Activated CD4-positive, CD25-positive, alpha-beta regulatory T cell treated with anti-CD3 and anti-CD28 coated beads, Interleukin-2, amount 50 U/mL, for 16 hours (primary cell): ENCODE measurements at places on chromosomes 11 and 22.
A peak's percentile ranks its signal among the peaks of the same experiment; 100 is the strongest.

- DNase-seq, result no peak
Observed at GRCh38 chr22:24428751-24429410, 1.5 kb downstream of the ADORA2A start.

- no peak for DNase-seq
Observed at GRCh38 chr11:86484795-86485166, 110.1 kb downstream of the CCDC81 start.

GRCh38 chr11:18209058-18209457 is 27.5 kb downstream of the SAA4 start:
- no peak for DNase-seq

- DNase-seq, result no peak
Observed at GRCh38 chr11:132846075-132846474, 686.2 kb downstream of the OPCML start.

DNA sequence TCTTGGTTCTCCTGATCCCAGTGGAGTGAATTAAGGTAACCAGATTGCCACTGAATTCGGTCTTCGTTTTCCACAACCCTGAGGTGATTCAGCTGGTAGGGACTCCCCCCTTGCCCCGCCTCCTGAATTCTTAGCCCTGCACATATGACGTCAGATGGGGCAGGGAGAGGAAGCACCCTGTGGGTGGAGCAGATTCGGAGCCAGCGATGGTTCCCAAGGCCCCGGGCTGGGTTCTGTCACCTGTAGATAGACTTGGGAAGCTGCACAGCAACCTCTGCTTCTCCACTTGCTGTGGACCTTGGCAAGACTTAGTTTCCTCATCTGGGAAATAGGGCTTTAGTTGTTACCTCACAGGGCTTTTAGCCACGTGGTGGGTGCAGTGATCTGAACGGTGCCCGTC is 67.8 kb downstream of the CTTN start:
- no peak for DNase-seq

DNA sequence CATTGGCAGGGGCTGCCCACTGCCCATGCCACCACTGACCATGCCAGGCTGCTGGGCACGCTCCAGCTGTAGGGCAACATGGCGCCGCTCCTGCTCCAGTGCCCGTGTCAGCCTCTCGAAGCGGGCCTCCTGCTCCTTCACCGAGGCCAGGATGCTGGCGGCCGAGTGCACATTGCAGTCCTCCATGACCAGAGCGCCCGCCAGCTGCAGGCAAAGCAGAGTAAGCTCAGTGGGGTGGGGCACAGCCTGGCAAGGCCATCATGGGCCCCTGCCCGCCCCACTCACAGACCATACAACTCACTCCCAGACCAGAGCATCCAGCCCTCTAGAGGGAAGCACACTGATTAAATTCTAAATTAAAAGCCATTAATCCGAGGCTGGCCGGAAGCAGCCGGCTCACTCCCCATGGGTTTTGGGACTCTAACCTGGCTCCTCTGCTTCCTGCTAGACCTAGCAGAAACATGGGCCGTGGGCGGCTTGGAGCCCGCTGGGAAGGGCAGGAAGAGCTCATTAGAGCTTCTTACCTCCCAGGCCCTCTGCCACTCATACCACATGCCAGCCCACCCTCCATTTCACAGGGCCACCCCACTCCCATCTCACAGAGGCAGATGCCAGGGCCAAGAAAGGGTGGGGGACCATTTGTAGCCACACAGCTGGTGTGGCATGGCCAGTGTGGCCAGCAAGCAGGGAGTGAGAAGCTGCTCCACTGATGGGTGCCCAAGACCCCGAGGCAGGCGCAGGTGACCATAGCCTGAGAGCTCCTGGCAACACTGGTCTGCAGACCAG is 25.8 kb downstream of the ARVCF start:
- DNase-seq, result no peak

DNA sequence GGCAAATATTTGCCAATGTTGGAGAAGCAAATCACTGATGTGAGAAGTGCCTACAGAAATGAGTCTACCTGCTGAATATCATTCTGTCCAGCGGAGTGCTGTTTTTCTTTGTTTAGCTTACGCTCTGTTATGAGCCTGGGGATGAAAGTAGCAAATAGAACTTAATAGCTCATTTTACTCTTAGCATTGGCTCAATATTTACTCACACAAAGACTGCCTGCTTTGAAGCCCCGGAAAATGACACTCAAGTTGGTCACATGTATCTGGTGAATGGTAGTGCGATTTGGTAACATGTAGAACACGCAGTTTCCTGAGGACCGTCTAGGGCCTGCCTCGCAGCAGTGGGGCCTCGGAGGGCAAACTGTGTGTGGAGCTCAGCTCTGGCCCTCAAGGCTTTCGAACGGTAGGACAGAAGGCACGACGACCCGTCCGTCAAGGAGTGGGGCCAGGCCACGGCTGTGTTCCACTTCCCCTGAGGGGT is 38.9 kb downstream of the TBC1D22A start:
- no peak for DNase-seq

DNA sequence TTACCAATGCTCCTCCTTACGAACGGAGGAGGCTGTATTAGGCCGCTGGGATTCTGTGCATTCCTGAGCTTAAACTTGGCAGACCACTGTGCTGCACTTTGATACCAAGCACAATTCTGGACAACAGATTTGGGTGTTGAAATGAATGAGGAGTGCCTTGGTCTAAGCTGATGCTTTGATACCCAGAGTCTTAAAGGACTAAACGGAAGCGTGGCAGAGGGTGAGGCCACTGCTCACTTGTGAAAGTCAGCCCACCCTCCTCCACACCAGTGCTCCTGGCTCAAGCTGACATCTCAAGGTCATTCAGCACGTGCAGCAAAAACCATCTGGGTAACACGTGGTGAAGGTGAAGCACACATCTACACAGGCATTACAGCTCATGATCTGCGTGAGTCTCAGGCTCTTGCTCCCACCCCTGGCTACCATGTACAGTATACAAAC is 85.9 kb downstream of the MICAL3 start:
- DNase-seq, result no peak

DNA sequence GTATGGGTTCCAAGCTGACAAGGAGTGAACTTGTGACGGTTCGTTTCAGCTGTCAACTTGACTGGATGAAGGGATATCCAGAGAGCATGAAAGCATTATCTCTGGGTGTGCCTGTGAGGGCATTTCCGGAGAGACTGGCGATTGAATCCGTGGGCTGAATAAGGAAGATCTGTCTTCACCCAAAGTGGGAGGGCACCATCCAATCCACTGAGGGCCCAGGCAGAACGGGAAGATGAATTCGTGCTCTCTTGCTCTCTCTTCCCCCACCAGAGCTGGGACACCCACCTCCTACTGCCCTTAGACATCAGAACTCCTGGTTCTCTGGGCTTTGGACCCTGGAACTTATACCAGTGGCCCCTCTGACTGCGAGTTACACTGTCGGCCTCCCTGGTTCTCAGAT is 15.5 kb upstream of the CD81 start:
- no peak for DNase-seq

DNA sequence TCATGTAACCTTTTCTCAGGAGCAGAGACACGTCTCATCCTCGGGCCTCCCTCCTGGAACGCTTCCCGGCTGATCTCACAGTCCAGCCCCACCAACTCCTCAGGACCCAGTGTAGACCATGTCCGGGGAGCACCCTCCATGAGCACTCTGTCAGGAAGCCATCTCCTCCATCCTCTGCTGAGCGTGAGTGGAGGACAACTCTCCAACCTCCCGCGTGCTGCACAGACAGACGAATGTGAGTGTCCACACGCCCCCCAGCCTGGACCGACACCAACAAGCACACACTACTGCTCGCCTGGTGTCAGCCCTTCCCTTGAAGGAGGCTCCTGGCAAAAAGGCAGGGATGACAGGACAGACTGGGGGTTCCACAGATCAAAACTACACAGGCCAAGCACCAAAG is 86.6 kb downstream of the SHANK2 start:
- no peak for DNase-seq

GRCh38 chr11:14342906-14343305 is 16.1 kb downstream of the RRAS2 start:
- DNase-seq, result no peak

- no peak for DNase-seq
Observed at GRCh38 chr11:117186431-117186761, 7.9 kb downstream of the SIDT2 start.

DNA sequence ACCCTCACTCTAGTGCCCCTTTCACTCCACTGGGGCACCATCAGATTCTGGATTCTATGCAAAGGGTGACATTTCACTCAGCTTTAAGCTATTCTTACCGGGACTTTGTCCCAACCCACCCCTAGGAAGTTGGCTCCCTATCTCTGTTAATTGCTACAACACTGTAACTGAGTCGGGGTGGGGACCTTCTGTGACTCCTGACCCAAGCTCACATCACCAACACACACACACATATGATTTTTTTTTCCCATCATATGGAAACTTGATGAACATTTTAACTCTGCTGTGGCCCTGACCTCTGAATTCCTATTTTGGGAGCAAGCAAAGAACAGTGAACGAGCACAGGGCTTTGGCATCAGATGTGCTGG is 16.6 kb downstream of the USH1C start:
- DNase-seq, result no peak

GRCh38 chr11:17786824-17787525 is 52.4 kb downstream of the KCNC1 start:
- no peak for DNase-seq

GRCh38 chr11:6862961-6863360 is at the start of gene OR10A2:
Gene OR10A2, plus strand, starts transcription at chr11:6863057. Its CDS starts 6,698 bp downstream, at chr11:6869755.
- no peak for DNase-seq

DNA sequence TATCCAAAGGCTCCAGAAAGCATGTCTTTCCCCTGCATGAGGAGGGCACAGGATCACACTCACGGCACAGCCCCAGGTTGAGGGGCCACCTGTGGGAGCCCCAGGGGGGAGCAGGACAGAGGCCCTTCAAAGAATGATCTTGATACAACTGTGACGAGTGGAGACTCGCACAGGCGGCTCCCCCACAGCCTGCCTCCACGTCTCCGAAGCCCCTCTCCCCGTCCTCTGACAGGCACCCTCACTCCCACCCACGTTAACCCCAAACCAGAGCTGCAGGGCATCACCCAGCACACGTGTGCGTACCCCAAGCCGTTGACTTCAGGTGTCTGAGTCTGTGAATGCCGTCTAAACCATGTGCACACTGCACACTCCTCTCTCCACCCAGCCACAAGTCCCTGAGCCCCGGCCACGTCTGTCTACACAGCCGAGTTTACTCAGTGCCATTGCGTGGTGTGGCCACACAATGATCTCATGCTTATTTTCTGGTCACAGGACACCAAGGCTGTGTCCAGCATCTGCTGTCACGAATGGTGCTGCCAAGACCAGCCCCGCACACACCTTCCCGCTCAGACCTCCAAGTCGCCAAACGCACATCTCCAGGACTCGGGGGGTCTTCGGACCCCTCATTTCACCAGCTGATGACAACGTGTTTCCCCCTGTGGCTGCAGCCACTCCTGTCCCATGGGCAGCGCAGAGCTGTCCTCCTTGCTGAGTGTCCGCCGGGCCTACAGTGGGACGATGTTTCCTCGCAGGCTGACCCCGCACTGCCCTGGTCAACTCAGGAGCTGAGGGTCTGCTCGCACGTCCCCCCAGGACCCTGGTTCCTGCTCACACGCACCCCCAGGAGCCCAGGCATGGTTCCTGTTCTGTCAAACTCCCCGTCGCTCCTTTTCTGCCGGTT is 251.2 kb downstream of the BRD1 start:
- DNase-seq, result no peak

DNA sequence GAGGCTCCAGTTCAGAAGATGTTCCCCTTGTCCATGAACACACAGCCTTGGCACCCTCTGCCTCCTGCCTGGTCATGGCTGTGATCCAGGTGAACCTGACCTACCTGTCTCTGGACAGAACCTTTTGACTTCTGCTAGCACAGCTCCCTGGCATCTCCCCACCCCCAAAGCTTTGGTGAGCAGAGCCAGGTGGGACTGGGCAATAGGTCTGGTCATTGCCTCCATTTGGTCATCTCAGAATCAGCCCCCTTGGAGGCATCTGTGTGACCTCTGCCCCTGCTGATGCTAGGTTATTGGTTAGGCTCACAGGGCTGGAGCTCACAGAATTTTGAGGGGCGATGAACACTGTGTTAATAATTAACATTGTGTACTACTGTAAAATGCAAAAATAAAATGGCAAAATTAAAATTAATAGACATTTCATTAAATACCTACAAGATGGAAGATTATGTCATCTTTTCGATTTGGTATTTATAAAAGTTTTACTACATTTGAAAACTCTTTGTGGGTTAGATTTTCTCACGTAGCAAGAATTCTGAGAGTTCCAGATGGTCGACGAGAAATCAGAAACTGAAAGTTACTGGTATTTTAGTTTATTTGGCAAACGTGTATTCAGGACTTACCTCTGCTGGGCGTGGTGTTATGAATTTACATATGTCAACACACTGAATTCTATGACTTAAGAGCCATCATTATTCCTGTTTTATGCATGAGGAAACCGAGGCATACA is 8.3 kb upstream of the KIAA0930 start:
- DNase-seq, result no peak

GRCh38 chr22:44667829-44668189 is 34.2 kb upstream of the PRR5 start:
- peak; percentile 33 for DNase-seq
